Hepatic stellate cell (primary cell): ENCODE measurements at places on chromosomes 4 and X.

GRCh38 chr4:101127176-101127790 is 220.0 kb downstream of the PPP3CA start:
- no peak for DNase-seq

DNA sequence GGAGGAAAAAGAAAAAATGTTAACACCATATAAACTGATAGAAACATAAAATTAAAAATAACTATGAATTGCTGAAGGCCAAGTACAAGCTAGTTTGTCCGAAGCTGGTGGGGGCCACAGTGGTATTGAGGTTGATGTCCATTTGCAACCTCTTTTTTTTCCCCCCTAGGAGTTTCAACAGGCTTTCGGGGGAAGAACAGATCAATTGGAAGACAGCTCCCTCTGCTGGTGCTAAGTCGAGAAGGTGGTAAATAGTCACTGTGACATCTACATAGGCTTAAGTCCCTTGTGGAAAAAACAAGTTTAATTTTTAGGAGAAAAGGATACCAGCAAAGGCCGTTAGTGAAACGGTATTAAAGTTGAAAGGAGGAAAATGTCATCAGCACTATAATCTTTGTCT is 115.7 kb upstream of the ZXDA start:
- peak; percentile 2 for DNase-seq

- DNase-seq = no peak
Observed at GRCh38 chr4:177235026-177235425, 74.6 kb upstream of the NEIL3 start.

DNA sequence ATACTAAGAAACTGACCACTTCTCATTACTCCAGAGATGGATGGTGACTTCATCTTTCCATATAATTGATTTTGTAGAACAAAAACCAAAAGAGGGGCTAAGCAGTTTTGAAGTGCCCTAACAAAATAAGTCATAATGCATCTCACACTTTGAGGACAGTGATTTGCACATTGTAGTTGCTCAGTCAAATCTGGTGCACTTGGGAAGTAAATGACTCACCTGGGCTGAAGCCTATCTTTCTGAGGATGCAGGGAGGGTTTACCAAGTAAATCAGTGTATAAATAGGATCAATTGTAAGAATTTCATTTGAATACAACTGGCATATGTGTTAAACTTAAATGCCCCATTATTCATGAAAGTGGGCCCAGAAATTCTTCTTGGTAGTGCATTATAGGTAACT is 134.2 kb downstream of the DCLK2 start:
- DNase-seq = no peak

- DNase-seq = no peak
Observed at GRCh38 chr4:155735496-155735895, 23.3 kb upstream of the GUCY1B1 start.

GRCh38 chrX:153361781-153362397 is 27.9 kb downstream of the ZNF275 start:
- DNase-seq = no peak

DNA sequence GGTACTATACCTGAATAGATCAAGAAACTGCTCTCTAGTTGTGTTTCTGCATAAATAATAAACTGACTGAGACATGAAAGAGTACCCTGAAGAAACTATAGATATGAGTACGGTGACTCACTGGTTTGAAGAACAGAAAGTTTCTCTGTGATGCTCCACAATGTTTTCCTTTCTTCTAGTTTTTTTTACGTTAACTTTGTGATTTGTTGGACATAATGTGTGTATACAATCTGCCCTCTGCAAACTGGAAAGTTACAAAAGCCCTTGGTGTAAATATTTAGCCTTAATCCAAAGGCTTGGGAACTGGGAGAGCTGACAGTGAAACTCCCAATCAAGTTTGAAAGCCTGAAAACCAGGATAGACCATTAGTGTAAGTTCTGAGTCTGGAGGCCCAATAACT is 31.6 kb upstream of the PAPSS1 start:
- no peak for DNase-seq

- peak; percentile 59 for DNase-seq
Observed at GRCh38 chr4:144645631-144646522, at the start of gene HHIP. TSS of gene HHIP (plus strand) at chr4:144646156. CDS start at chr4:144646676, 520 bp downstream.

- DNase-seq = no peak
Observed at GRCh38 chr4:31657859-31658570, 937.8 kb downstream of the PCDH7 start.

DNA sequence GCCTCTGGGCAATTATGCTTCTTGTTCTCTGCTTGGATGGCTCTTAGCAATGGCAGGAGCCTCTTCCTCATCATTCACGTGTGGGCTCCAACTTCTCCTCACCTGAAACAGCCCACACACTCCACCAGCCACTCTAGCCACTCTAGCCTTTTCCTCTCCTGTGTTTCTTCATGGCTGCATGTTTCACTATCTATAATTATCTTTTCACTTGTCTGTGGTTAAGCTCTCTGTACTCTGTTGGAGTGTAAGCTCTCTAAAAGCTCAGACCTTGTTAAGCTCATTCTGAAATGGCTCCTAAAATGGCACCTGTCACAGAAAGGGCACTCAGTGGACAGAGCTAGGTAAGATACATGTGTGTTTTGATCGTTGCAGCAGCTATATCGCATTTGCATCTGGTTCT is 80.0 kb downstream of the SH3KBP1 start:
- DNase-seq = no peak

GRCh38 chr4:113825272-113825671 is 63.7 kb upstream of the CAMK2D start:
- no peak for DNase-seq

- DNase-seq = no peak
Observed at GRCh38 chrX:47420265-47420664, 49.9 kb downstream of the ZNF157 start.

- no peak for DNase-seq
Observed at GRCh38 chrX:148381603-148382002, 118.8 kb upstream of the AFF2 start.

- no peak for DNase-seq
Observed at GRCh38 chrX:66163447-66163846, 600 bp upstream of the HEPH start.

DNA sequence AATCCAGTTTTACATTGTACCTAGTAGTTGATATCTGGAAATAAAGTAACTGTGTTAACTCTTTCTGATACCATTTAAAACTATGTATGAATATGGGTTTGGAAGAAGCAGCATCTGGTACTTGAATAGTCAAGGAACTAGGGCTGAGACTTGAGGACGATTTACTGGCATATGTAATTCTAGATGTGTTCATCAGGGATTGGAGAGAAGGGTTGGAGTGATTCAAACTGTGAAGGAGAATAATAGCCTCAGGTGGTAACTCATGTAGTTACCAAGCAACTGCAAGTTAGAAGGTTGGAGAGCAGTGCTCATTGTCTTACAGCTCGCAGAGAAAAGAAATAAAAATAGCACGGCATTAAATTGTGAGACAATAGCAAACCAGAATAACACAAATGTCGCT is 29.5 kb upstream of the TXLNG start:
- no peak for DNase-seq

- no peak for DNase-seq
Observed at GRCh38 chrX:129678614-129679195, 23.9 kb upstream of the APLN start.

DNA sequence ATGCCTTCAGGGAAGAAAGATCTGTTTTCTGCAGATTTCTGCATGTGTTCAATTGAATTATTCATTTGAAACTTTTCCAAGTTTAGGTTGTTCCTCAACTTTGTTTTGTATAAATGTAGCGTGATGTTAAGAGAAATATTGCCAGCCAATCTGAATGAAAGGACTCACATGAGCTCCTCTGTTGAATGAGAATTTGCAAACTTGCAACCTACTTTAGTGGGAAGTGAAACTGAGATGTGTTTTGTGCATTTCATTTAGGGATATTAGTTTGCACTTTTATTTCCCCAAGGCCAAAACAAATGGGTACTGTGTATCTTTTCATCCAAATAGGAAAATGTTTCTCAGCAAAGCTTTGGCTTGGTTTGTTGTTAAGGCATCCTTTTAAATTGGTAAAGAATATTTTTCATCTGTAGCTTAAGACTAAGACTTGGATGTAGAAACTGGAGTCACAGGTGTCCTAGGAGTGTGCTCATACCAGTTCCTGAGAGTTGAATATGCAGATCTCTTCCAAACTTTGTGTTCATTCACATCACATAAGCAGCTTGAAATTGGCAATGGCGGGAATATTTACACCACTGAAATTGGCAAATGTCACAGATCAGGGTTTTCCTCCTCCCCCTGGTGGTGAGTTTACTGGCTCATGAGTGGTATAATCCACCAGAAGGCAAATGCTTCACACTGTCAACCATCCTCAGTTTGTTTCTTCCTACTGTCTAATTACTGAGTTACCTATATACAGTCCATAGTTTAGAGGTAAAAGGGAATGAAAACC is 193.6 kb upstream of the BANK1 start:
- no peak for DNase-seq

- no peak for DNase-seq
Observed at GRCh38 chr4:1598206-1599025, 85.7 kb downstream of the FAM53A start.

- no peak for DNase-seq
Observed at GRCh38 chr4:158217763-158218162, 7.5 kb downstream of the TMEM144 start.
